Kidney (tissue), 22 donors: ENCODE measurements at places on chromosomes 2 and 18. TPM values are rescaled to one million over a fixed set of nuclear protein-coding genes. Genes with fewer than 3 reads are reported as not detected.
A peak's percentile ranks its signal among the peaks of the same experiment; 100 is the strongest.

The TWIST2 gene
- total RNA-seq = 1.4 TPM

GRCh38 chr2:75053484-75054112 is 95.2 kb downstream of the POLE4 start:
- peak; percentile 44 for DNase-seq

DNA sequence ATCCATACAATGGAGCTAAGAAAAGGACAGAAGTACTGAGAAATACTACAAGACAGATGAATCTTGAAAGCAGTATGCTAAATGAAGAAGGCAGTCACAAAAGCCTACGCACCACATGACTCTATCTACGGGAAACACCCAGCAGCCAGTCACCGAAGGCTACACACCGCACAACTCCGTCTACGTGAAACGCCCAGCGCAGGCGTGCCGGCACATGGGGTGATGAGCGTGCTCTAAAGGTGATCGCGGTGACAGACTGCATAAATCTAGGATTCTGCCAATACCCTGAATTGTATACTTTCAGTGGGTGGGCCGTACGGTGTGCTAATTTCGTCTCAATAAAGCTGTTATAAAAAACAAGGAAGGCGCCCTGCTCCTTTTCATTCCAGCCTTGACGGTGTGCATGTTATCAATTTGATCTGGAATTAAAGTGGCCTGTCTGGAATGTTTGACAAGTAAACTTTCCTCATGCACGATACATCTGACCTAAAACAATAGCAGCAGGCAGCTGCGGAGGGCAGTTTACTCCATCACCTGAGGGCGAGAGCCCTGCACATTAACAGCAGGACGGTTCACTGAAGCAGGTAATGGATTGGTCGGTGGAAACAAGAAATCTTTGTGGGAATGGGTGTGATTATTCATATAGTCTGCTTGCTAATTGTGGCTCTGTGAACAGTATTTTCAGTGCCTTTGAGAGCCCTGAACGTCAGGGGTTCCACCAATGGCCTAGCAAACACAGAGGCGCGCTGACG is 86.2 kb upstream of the SALL3 start:
- peak; percentile 58 for DNase-seq

DNA sequence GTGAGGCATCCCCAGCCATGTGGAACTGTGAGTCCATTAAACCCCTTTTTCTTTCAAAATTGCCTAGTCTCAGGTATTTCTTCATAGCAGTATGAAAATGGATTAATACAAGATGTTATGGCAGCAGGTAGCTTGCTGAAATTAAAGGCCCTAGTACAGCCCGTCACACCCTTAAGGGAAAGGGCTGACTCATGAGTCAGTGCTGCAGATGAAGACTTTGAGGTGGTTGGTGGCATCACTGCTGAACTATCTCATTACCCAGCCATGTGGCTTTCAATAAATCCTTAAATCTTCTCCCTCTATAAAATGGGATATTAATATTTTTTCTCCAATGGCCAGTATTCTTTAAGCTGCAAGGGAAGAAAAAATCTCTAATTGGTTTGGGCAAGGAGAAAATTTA is 226.1 kb upstream of the CCDC68 start:
- no peak for DNase-seq

The HOXD12 gene
- not detected for total RNA-seq
